ENCODE measurements at places on chromosomes 6 and 20.

GRCh38 chr6:139821676-139822223, 447.3 kb upstream of the CITED2 start:
- no peak for DNase-seq
- H3K27me3 ChIP-seq, result peaks cover 44% of the 10 kb centered on the region
- H3K27ac ChIP-seq, result no peak overlapping the region

DNA sequence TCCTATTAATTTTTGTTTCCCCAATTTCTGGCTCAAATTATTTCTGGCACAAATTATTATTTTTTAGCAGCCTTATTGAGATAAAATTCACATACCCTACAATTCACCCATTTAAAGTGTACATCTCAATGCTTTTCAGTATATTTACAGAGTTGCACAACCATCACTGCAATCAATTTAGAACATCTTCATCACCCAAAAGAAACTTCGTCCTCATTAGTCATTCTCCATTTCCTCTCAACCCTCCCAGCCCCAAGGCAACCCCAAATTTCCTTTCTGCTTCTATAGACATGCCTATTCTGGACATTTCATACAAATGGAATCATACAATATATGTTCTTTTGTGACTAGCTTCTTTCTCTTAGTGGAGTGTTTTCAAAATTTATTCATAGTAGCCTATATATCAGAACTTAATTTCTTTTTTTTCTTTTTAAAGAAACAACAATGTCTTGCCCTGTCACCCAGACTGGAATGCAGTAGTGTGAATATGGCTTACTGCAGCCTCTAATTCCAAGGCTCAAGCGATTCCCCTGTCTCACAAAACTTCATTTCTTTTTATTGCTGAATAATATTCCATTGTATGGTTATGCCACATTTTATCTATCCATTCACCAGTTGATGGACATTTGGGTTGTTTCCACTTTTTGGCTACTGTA, 84.5 kb downstream of the DNAH8 start:
- no peak overlapping the region for H3K27ac ChIP-seq
- H3K4me1 ChIP-seq, result no peaks in the 10 kb centered on the region
- H3K27me3 ChIP-seq, result peaks cover 76% of the 10 kb centered on the region
- DNase-seq, result no peak
- no peak overlapping the region for H3K4me3 ChIP-seq
- no peaks in the 10 kb centered on the region for H3K36me3 ChIP-seq

DNA sequence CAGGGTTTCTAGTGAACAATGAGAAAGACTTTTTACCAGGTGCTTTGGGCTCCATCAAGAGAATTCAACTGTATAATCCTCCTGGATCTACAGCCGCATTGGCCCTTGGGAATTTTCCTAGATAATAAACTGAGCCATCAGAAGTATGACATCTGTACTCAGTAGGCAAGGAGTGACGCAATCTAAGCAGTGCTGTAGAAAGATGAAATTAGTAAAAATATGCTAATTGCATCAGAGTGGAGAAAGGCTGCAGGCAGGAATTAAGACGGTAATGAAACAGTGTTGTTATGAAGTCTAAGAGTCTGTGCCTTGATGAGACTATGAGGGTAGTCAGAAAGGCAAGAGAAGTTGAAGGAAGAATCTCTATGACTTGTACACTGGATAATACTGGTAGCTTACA, 507.9 kb upstream of the SOX4 start:
- no peak overlapping the region for H3K4me3 ChIP-seq
- H3K4me1 ChIP-seq, result no peaks in the 10 kb centered on the region
- H3K36me3 ChIP-seq, result no peaks in the 10 kb centered on the region
- H3K27ac ChIP-seq, result no peak overlapping the region

DNA sequence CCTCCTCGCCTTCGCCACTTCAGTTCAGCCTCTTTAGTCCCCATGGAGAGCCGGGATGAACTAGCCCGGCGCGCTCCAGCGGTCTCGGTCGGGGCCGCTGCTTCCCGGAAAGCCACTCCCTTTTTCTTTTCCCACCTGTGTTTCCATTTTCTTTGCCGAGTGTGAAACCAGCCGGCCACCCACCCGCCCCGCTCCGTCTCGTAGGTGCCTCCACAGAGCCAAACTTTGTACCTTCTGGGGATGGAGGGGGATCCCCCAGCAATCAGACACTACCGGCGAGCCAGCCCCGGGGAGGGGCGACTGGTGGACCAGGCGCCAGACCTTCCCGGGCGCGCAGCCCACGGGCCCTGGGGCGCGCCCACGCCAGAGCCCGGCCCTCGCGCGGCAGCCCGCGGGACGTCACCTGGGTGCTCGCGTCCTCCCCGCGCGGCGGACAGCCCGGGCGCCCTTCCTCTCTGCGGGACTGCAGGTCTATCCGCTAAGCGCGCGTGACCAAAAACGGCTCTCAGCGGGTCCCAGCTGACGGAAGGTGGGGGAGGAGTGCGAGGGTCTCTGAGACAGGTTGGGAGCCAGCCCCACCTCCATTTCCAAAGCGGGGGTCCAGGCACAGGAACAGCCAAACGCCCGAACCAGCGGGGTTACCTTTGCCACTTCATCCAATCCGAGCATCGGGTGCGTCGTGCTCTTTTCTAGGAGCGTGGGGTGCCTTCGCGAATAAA, at the start of gene MCHR2:
Gene MCHR2, minus strand, starts transcription at position 691 of the 719 bp plus-strand sequence. CDS start 38,076 bp downstream, outside the sequence.
- no peak within 1 kb of the TSS for H3K27ac ChIP-seq
- peak within 1 kb of the TSS; percentile 29 for H3K4me3 ChIP-seq
- no peaks in the 10 kb centered on the region for H3K4me1 ChIP-seq
- H3K27me3 ChIP-seq, result peaks cover 51% of the 10 kb centered on the region

- no peak for DNase-seq
- H3K4me1 ChIP-seq, result no peaks in the 10 kb centered on the region
- H3K27me3 ChIP-seq, result no peaks in the 10 kb centered on the region
- no peak overlapping the region for H3K27ac ChIP-seq
- H3K36me3 ChIP-seq, result no peaks in the 10 kb centered on the region
These were observed 185.5 kb upstream of the NRSN1 start for GRCh38 chr6:23940466-23940865.

DNA sequence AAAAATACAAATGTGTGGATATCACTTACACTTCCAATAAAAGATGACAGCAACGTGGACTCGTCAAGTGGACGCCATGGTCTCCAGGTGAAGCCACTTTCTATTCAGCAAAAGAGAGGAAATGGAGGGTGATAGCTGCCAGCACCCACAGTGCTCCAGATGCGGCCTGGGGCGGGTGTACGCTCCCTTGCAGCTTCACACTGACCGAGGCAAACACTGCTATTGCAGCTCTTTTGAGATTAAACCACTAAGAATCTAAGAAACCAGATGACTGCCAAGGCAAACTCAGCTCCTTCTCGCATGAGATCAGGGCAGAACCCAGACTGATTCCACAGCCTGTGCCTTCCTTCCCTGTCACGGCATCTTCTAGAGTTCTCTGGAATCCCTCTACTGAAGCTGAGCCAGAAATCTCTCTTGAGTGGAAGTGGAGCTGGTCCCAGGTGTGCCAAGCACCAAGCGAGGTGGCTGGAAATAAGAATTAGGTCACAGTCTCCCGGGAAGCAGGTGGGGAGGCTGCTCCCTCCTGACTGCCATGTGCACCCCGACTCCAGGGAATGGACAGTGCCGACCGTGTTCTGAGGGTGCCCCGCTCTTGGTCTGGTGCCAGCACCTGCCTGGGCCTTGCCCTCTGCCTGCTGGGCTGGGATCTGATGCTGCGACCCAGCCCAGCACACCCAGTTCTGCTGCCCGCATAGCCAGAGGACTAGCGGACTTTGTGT, 90.1 kb upstream of the AFDN start:
- peaks cover 1% of the 10 kb centered on the region for H3K36me3 ChIP-seq
- H3K4me1 ChIP-seq, result no peaks in the 10 kb centered on the region
- H3K27ac ChIP-seq, result no peak overlapping the region
- DNase-seq, result no peak

DNA sequence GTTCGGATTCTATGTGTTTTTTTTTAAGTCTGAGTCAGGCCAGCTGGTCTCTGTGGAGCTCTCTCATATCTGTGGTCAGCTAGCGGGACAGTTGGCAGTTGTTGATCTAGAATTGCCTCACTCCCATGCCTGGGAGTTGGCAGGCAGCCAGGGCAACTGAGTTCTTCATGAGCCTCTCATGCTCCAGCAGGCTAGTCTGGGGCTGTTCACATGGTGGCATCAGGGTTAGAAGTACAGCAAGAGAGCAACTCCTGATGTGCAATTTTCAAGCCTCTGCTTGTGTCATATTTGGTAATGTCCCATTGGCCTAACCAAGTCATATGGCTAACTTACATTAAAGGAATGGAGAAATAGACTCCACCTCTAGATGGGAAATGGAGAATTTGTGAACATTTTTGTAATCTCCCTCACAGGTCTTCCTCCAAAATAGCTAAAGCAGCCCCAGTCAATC, 6.7 kb upstream of the IFT52 start:
- no peak overlapping the region for H3K4me3 ChIP-seq
- H3K36me3 ChIP-seq, result no peaks in the 10 kb centered on the region
- DNase-seq, result no peak
- no peak overlapping the region for H3K27ac ChIP-seq

DNA sequence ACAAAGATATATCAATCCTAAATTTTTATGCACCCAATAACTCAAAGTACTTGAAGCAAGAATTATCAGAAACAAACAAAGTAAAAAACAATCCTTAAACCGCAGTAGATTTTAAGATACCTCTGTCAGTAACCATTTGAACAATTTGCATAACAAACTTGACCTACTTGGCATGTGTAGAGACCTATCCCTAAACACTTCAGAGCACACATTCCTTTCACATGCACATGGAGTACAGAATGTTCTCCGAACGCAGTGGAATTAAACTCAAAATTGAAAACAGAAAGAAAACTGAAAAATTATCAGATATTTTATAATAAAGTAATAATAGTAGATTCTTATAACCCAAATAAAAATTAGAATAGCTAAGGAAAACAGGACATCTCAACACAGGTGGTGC, 162.6 kb upstream of the THBS2 start:
- no peak overlapping the region for H3K27ac ChIP-seq
- H3K27me3 ChIP-seq, result no peaks in the 10 kb centered on the region
- peaks cover 8% of the 10 kb centered on the region for H3K36me3 ChIP-seq
- DNase-seq, result no peak
- H3K4me3 ChIP-seq, result no peak overlapping the region

- H3K4me1 ChIP-seq, result no peaks in the 10 kb centered on the region
- no peaks in the 10 kb centered on the region for H3K36me3 ChIP-seq
- DNase-seq, result no peak
These were observed 3.8 kb downstream of the RIN2 start for GRCh38 chr20:19761841-19762240.

GRCh38 chr20:46666818-46667515, 15.7 kb upstream of the SLC13A3 start:
- H3K27me3 ChIP-seq, result no peaks in the 10 kb centered on the region
- H3K36me3 ChIP-seq, result peaks cover 6% of the 10 kb centered on the region
- no peak overlapping the region for H3K27ac ChIP-seq
- no peaks in the 10 kb centered on the region for H3K4me1 ChIP-seq
- no peak overlapping the region for H3K4me3 ChIP-seq
- no peak for DNase-seq

GRCh38 chr20:60070791-60071190, 112.6 kb downstream of the CDH26 start:
- no peak for DNase-seq
- no peak overlapping the region for H3K4me3 ChIP-seq
- no peaks in the 10 kb centered on the region for H3K27me3 ChIP-seq
- H3K4me1 ChIP-seq, result peaks cover 9% of the 10 kb centered on the region

DNA sequence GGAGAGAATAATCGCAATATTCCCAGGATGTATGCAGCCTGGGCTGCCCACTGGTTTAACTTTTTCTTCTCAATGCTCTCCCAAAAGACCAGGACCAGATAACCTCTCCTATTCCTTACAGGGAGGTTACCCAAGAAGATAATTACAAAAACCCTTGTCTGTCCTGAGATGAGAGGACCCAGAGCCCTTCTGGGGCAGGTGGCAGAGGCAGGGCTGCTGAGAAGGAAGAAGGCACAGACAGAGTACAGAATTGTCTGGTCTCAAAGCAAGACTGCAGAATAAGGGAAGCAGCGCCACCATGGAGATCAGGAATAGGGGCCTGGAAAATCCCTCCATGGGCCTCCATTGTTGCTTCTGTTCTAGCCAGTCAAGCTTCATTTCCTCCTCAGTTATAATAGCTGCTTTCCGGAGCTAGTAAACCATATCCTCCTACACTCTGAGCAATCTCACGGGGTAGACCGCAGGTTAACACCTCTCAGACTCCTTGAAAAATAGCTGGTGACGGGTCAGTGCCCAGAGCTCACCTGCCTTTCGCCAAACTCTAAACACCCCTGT, 463 bp upstream of the HLA-DMB start:
- no peaks in the 10 kb centered on the region for H3K27me3 ChIP-seq
- peaks cover 61% of the 10 kb centered on the region for H3K4me1 ChIP-seq

DNA sequence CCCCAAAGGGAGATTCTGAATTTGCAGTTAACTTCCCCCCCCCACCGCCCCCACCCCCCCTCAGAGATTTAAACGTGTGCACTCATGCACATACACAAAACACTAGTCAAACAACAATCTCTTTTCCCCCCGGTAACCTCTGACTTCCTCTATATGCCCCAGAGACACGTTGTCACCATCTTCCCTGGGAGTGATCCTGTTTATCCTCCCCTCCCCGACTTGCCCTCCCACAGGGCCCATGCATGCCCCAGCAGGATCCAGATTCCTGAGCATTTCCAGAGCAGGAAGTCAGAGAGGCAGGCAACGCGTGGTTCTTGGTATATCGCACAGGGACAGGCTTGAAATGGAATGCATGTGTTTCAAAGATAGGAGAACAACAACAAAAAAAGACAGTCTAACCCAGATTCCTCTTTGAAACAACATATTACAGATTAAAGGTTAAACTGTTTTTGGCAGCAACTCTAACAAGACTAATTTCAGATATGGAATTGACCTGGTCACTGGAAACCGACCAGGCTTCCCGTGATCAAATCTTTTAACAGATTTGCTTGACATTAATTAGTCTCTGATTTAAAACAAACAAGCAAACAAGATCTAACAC, 1.3 kb downstream of the BLCAP start:
- H3K27ac ChIP-seq, result peak overlapping the region; percentile 85
- DNase-seq, result no peak
- peaks cover 55% of the 10 kb centered on the region for H3K4me1 ChIP-seq

DNA sequence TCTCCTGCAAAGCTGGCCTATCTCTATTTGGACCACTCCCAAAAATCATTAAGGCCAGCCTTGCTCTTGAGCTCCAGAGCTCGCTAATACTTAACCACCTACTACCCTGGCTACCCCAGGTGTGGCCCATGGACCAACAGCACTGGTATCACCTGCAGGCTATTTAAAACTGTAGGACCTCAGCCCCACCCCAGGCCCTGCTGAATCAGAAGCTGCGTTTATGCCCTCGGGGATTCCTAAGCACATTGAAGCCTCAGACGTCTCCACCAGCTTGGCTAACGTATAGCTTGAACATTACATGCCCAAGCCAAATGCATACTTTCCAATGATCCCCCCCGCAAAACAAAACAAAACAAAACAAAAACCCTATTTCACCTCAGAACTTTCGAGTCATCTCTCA, 19.7 kb upstream of the SPAG4 start:
- H3K27ac ChIP-seq, result no peak overlapping the region
- H3K36me3 ChIP-seq, result no peaks in the 10 kb centered on the region
- no peak for DNase-seq
- peaks cover 5% of the 10 kb centered on the region for H3K4me1 ChIP-seq

DNA sequence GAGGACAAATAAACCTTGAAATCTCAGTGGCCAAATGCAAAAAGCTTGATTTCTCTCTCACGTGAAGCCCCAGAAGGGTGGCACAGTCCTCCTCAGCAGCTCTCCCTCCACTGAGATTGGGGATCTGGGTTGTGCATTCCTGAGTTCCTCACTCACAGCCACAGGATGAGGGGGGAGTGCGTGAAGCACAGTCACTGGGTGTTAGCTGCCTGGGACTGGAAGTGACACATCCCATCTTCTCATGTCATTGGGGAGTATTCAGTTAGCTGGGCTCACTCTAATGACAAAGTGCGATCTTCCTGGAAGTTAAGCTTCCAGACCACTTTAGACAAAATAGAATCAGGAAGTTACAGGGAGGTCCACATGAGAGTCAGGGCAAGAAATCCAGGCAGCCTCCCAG, 192.2 kb upstream of the LRFN2 start:
- H3K36me3 ChIP-seq, result no peaks in the 10 kb centered on the region
- no peaks in the 10 kb centered on the region for H3K27me3 ChIP-seq
- no peaks in the 10 kb centered on the region for H3K4me1 ChIP-seq
- H3K4me3 ChIP-seq, result no peak overlapping the region

Data from activated T-cell treated with anti-CD3 and anti-CD28 coated beads, Interleukin-2, amount 50 U/mL, for 72 hours (primary cell).